Activated T-helper 1 cell treated with anti-CD3 and anti-CD28 coated beads, Interleukin-12 subunit alpha, Interleukin-12 subunit beta, Interleukin-2, Interleukin-4 antibody, amounts not matched to agents 30 ng/mL and 10 ng/mL and 1 ng/mL, durations not matched to agents 14 hours and 24 hours and 36 hours (primary cell): ENCODE measurements at places on chromosomes 2 and 18.

GRCh38 chr18:50006470-50007046 is 188.4 kb downstream of the MYO5B start:
- no peak overlapping the region for H3K27ac ChIP-seq
- no peaks in the 10 kb centered on the region for H3K4me1 ChIP-seq
- no peak overlapping the region for H3K4me3 ChIP-seq
- H3K36me3 ChIP-seq: no peaks in the 10 kb centered on the region
- DNase-seq: no peak
- peaks cover 10% of the 10 kb centered on the region for H3K27me3 ChIP-seq

- no peaks in the 10 kb centered on the region for H3K27me3 ChIP-seq
- no peak overlapping the region for H3K4me3 ChIP-seq
- no peak overlapping the region for H3K27ac ChIP-seq
- no peak for DNase-seq
- H3K4me1 ChIP-seq: no peaks in the 10 kb centered on the region
- no peaks in the 10 kb centered on the region for H3K36me3 ChIP-seq
Observed at GRCh38 chr18:38322206-38322605, 756.6 kb upstream of the CELF4 start.

DNA sequence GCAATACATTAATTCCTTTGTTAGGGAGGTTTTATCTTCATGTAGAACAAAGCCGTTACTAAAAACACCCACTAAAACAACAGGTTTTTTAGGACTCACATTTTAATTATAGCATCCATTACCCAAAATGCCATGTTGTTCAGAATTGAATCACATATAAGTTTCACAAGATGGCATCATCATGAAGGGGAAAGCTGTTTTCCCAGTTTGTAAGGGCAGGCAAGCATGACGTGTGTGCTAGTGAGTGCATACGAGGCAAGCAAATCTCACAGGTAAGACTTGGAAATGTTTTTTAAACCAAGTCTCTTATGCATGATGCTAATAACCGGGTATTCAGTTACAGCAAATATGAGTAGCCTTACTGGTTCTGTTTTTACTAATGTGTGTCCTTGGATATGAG is 111.8 kb upstream of the NFATC1 start:
- no peak overlapping the region for H3K27ac ChIP-seq
- no peak overlapping the region for H3K4me3 ChIP-seq
- H3K36me3 ChIP-seq: peaks cover 10% of the 10 kb centered on the region
- DNase-seq: no peak
- no peaks in the 10 kb centered on the region for H3K27me3 ChIP-seq

DNA sequence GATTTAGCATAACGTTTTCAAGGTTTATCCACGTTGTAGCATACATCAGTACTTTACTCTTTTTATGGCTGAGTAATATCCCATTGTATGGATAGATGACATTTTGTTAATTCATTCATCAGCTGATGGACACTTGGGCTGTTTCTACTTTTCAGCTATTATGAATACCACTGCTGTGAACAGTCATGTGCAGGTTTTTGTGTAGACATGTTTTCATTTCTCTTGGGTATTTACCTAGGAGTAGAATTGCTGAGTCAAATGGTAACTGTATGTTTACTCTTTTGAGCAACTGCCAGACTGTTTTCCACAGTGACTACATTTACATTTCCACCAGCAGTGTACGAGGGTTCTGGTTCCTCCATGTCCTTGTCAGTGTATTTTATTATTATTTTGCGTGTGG is 33.9 kb downstream of the COX7A2L start:
- DNase-seq: no peak
- peaks cover 42% of the 10 kb centered on the region for H3K36me3 ChIP-seq
- no peaks in the 10 kb centered on the region for H3K27me3 ChIP-seq
- peak overlapping the region; percentile 55 for H3K27ac ChIP-seq
- H3K4me1 ChIP-seq: peaks cover 28% of the 10 kb centered on the region

DNA sequence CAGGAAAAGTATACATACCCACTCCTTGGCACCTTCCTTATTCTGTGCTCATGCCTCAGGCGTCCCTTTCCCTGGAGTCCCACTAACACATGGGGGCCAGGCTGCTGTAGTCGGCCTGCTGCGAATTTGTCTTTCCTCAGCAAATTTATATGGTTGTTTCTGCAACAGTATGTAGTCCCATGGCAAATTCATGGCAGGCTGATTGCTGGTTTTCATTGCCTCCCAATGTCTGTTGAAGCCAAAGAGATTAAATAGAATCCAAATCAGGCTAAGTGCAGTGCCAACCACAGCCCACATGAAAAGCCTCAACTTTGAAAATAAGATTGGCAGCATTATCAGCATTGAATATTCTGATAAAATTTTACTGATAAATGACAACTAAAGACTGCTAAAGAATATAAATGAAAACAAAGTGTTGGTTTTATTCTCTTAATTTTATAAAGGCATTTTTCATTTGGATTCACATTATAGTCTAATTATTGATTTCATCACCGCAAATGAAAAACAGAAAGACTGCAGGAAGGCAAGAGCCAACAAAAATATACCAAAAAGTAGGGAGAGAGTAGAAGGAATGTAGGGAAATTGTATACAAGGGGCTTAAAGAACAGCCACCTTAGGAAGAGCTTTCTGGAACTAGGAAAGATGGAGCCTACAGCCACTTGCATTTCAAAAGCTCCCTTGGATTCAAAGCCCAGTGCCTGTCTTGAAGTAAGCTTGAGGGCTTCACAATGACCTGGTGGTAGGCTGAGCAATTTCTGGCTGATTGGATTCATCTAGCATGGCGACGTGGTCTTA is 283.7 kb upstream of the MMADHC start:
- no peaks in the 10 kb centered on the region for H3K4me1 ChIP-seq
- H3K27me3 ChIP-seq: no peaks in the 10 kb centered on the region
- H3K36me3 ChIP-seq: no peaks in the 10 kb centered on the region
- H3K27ac ChIP-seq: no peak overlapping the region
- no peak overlapping the region for H3K4me3 ChIP-seq

GRCh38 chr18:10519999-10520935 is 5.6 kb upstream of the NAPG start:
- H3K4me3 ChIP-seq: no peak overlapping the region
- DNase-seq: peak; percentile 35
- no peaks in the 10 kb centered on the region for H3K36me3 ChIP-seq
- no peak overlapping the region for H3K27ac ChIP-seq
- H3K4me1 ChIP-seq: peaks cover 28% of the 10 kb centered on the region

DNA sequence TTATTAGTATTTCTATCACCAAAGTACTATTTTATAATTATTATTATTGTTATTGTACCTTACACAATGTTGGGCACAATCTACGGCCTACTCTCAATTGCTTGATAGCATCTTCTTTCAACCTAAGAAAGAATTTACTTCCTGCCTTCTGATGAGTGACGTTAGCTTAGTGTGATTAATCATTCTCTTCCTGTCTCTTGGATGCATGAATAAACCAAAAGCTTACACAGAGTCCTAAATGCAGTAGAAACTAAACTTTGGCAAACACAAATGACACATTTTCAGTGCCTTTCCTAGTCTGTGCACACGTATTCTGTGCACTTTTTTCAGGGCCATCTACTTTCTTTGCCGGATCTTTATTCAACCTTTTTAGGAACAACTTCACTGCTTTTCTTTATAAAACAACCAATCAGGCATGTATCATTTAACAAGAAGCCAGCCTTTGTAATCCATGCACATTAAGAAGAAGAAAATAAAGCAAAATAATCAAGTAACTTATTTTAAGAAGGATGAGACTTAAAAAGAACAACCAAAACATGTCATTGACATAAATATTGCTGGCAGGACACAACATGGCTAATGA is 19.1 kb downstream of the TRAK2 start:
- H3K36me3 ChIP-seq: peaks cover 33% of the 10 kb centered on the region
- H3K27ac ChIP-seq: peak overlapping the region; percentile 85
- H3K27me3 ChIP-seq: no peaks in the 10 kb centered on the region
- H3K4me3 ChIP-seq: peak overlapping the region; percentile 57
- peaks cover 35% of the 10 kb centered on the region for H3K4me1 ChIP-seq

- peaks cover 2% of the 10 kb centered on the region for H3K36me3 ChIP-seq
- H3K4me1 ChIP-seq: peaks cover 11% of the 10 kb centered on the region
- H3K27me3 ChIP-seq: no peaks in the 10 kb centered on the region
- no peak overlapping the region for H3K27ac ChIP-seq
- DNase-seq: no peak
- no peak overlapping the region for H3K4me3 ChIP-seq
Observed at GRCh38 chr2:165953306-165953654, 296 bp downstream of the TTC21B start.

DNA sequence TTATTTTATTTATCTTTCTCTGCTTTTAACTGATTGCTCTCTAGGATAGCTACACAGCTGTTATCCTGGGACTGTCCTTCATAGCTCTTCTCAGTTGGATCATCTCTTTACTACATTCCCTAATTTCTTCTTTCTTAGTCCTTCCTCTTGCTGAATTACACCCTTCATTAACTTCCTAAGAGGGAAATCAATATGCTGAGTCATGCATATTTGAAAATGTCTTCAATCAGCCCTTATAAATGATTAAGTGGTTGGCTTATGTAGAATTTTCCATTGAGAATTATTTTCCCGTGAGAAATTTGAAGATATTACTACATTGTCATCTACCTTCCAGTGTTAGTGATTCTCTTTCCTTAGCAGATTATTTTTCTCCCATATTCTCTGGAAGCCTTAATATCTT is 214.2 kb downstream of the SOCS6 start:
- peaks cover 2% of the 10 kb centered on the region for H3K27me3 ChIP-seq
- DNase-seq: no peak
- no peak overlapping the region for H3K4me3 ChIP-seq
- no peaks in the 10 kb centered on the region for H3K4me1 ChIP-seq

DNA sequence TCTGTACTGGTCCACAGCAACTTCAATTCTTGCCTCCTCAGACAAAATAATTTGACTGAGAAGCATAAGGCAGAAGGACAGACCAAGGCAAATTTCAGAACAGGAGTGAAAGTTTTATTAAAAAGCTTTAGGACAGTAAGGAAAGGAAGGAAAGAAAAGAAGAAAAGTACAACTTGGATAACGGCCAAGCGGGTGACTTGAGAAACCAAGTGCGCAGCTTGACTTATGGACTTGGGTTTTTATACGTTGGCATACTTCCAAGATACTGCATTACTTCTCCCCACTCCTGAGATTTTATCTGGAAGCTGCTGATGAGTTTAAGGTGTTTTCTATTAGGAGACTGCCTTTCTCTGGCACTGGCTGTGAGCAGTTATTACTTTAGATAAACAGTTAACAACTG is 64.7 kb downstream of the CCDC178 start:
- H3K4me3 ChIP-seq: no peak overlapping the region
- H3K4me1 ChIP-seq: no peaks in the 10 kb centered on the region
- no peak for DNase-seq

DNA sequence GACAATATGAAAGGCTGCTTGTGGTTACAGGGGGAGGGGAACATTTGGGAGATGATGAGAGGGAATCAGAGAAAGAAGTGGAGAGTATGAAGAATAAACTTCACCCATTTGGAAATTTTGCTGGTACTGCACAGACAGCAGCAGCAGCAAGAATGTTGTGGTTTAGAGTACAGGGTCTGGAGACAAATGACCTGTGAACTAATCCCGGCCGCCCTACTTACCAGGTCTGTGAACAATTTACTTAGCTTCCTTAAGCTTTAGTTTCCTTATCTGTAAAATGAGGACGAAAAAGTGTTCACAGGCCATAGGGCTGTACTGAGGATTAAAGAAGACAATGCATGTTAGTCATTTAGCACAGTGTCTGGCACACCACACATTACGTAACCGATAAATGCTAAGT is 685.4 kb upstream of the CELF4 start:
- H3K27me3 ChIP-seq: no peaks in the 10 kb centered on the region
- H3K36me3 ChIP-seq: no peaks in the 10 kb centered on the region
- no peak for DNase-seq
- no peak overlapping the region for H3K27ac ChIP-seq
- H3K4me3 ChIP-seq: no peak overlapping the region

DNA sequence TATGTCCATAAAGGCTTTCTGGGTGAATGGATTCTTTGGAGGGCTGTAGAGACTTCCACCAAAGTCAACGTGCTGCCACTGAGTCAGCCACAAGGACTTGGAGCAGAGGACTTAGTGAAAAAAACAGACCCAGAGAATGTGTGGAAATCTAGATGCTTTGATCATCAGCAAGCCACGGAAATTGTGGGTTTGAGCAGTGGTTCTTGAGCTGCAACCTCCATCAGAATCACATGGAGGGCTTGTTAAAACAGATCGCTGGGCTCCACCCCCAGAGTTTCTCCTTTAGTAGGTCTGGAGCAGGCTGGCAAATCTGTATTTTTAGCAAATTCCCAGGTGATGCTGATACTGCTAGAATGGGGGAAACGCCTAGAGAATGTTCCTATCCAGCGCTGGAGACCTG is 95.3 kb downstream of the RBM43 start:
- H3K27ac ChIP-seq: no peak overlapping the region
- H3K4me1 ChIP-seq: no peaks in the 10 kb centered on the region

GRCh38 chr2:105494683-105495425 is 96.0 kb upstream of the FHL2 start:
- no peak for DNase-seq
- H3K27me3 ChIP-seq: peaks cover 20% of the 10 kb centered on the region
- no peak overlapping the region for H3K4me3 ChIP-seq
- no peak overlapping the region for H3K27ac ChIP-seq

DNA sequence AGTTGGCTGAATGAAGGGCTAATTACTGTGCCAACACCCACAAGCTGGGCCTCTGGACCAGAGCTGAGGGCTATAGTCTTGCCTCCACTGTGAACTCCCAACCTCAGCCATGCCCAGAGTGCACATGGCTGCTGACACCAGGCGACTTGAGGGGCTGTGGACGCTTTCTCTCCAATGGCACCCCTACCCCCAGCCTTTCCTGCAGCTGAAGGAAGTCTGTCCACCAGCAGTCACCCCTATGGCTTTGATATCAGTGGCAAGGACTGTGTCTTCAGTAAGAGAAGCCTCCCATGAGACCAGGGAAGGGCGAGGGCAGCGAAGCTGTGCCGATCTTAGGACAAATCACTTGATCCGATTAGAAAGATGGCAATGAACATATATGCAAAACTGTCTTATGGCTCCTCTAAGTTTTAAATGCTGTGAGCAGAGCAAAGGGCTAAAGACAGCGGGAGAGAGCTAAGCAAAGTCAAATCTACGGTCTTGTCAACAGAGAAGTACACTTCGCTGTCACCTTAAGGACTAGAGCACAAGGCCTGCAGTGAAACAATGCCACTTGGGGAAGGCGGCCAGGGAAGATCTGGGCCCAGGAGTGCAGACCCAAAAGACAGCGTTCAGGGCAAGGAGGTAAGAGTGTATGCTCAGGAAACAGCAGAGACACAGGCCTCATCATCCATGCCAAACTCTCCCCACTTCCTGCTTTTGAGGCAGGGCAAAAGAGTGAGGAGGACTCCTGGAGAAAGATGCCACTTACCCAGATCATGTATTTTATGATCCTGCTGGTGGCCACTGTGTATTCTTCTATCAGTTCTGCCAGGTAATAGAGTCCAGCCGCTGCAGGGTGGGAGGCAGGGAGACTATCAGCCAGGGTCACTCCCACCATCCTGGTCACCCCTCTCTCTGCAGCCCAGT is 1.5 kb downstream of the TEX261 start:
- no peaks in the 10 kb centered on the region for H3K27me3 ChIP-seq
- no peak for DNase-seq
- peaks cover 33% of the 10 kb centered on the region for H3K4me1 ChIP-seq

DNA sequence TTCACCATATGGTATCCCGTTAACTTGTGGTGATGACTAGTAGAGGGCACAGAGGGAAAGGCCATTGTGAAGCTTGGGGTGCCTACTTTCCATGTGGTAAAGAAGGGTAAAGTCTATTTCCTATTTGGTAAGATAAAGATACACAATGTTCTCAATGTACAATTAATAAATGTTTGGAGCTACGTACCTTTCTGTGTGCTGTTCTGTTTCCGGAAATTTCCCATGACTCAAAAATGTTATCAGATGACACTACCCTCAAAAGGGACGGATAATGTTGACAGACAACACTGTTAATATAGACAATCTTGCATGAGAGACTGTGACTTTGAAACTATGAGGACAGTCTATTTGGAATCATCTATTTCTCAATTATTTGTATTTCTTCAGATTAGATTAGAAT is 4.2 kb upstream of the SULT1C3 start:
- no peak overlapping the region for H3K4me3 ChIP-seq
- no peak overlapping the region for H3K27ac ChIP-seq
- peaks cover 3% of the 10 kb centered on the region for H3K27me3 ChIP-seq
- DNase-seq: no peak
- H3K36me3 ChIP-seq: no peaks in the 10 kb centered on the region
